ENCODE measurements at places on chromosomes 4 and X.

DNA sequence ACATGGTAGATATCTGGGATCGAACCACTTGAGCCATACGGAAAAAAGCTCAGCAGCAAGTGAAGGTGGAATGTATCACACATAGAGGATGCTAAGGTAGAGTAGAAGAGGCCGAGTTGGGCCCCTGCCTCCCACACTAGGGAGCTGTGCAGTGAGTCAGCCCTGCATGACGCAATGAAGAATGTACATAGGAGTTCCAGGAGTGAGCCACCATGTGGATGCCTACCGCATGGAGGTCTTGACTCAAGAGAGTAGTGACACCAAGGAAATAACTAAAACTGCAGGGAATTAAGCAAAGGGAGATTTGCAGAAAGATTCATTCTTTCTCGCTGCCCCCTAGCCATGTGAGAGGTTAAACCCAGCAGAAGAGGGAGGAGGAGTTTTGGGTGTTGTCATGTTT lies 389.6 kb upstream of the IGFBP7 start:
- no peak for DNase-seq

DNA sequence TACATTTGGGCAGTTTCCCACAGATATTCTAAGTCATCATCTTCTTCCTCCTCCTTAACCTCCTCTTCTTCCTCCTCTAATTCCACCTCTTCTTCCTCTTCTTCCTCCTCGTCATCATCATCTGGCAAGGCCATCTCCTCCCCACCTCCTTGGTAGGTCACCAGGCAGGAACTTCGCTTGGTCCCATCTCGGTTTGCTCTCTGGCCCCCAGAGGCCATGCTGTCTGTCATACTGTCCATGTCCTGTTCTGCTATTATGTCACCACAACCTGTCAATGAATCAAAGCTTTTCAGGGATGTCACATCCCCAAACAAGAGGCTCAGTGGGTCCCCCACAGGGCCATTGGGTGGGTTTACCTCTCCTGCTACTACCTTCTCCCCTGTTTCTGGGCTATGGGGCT lies 13.5 kb downstream of the AMER1 start:
- no peak for DNase-seq

DNA sequence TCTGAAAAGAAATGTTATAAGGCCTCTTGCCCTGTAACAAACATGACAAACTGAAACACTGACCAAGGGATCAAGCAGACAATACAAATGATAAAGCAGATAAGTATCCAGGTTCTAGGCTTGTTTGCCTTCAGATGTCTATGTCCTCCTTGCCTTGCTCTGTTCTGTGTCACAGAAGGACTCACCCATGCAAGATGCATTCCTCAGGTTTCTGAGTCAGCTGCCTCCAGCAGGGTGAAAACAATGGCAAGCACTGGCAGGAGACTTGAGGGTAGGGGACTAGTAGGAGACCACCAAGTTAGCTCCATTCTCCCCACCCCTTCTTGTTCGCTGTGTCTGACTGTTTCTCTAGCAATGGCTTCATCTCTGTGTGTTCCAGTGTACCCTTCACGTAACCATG lies 76.6 kb upstream of the CXXC4 start:
- DNase-seq: no peak

DNA sequence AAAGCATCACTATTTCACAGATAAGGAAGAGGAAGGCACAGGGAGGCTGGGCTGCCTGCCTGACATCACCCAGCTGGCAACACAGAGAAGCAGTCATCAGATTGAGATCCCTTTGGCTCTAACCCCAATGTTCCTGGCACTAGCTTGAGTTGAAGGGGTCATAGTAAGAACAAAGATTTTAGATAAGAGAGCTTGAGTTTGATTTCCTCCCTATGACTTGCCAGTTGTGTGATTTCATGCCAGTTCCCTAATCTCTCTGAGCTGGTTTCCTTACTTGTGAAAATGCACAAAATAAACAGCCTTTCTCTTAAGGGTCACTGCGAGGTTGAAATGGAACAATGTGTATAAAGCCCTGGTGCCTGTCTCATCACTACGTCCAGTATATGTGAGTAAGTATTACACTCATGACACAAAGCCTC lies 475.4 kb upstream of the HS3ST1 start:
- DNase-seq: no peak

- no peak for DNase-seq
Measured at GRCh38 chr4:140756319-140757231, at the start of gene TBC1D9. TBC1D9 (minus strand) TSS chr4:140756385; CDS start chr4:140756045, 340 bp downstream.

Measured in activated CD4-positive, alpha-beta T cell treated with anti-CD3 and anti-CD28 coated beads for 24 hours (primary cell).